ENCODE measurements at places on chromosomes 1 and 21.

DNA sequence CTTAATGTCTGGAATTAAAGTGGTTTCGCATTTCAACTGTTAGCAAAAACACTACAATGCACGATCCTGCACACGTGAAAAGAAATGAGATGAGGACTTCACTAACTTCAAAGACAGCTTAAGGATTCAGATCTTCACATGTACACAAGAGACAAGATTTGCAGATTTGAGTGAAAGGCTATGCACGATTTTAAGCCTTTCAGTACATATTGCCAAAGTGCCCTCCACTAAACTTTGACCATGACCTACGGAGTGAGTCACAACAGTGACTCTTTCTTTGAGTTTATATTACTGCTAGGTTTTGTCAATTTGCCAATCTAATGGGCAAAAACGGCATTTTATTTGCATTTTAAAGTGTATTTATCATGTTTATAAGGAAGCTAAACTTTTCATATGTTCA lies 41.2 kb upstream of the CR1L start:
- no peak for DNase-seq

DNA sequence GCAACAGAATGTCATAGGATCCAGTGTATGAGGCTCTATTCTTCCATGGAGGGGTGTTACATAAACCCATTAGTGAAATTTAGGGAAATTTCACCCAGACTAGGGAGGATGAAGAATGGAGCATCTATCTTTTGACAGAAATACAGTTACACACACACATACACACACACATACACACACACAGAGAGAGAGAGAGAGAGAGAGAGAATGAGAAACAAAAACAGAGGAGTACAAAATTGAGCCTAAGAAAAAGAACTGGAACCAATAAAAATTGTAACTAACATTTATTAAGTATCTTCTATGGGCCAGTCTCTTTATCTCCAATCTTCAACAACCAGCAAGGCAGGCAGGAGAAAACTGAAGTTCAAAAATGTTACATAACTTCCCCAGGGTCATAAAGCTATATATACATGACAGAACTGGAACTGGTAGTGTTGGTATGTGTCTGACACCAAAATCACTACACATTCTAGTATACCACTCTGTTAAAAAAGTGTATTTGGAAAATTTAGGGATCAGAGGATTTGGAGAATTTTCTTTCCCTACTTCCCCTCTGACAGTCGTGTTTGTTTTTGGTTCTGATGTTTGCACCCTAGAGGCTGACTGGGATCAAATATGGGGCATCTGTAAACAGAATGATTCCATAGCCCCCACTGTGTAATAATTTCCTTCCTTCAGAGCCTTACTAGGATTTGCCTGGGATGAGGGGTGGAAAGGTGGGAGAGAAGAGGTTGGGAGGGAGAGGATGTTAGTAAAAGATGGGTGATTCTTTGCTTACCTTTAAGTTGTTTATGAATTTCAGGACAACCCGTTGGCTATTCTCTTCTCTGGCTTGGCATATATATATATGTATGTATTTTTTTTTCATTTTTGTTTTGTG lies 1.0 kb upstream of the ZFYVE9 start:
- DNase-seq, result no peak

DNA sequence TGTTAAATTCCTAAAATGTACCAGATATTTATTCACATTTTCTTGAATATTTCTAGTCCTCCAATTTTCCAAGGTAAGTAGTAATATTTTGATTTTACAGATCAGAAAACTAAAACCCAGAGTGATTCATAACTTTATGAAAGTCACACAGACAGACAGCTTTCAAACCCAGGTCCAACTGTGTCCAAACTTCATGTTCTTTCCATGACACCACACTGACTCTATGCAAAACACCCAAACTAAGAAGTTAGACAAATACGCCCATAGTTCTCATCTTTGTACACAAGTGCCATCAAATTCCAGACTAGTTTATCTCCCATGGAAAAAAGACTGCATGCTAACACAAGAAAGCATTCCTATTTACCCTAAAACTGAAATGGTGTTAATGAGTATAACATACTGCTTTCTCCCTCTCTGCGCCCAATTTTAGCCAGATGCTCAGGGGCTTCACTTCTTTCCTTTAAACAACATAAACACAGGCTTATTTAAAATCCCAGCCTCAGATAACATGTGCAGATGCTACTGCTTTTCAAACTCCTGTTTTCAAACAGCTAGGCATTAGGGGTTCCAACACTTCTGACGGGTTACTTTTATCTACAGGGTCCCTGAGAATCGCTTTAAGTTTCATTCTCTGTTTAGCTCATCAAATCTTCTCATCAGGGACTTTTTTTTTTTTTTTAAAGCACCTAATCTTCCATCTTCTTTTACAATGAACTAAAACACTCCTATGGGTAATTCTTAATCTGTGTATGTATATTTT lies 44.6 kb downstream of the WASF2 start:
- no peak for DNase-seq

- no peak for DNase-seq
Measured at GRCh38 chr1:226002667-226003501, 3.7 kb upstream of the SDE2 start.

DNA sequence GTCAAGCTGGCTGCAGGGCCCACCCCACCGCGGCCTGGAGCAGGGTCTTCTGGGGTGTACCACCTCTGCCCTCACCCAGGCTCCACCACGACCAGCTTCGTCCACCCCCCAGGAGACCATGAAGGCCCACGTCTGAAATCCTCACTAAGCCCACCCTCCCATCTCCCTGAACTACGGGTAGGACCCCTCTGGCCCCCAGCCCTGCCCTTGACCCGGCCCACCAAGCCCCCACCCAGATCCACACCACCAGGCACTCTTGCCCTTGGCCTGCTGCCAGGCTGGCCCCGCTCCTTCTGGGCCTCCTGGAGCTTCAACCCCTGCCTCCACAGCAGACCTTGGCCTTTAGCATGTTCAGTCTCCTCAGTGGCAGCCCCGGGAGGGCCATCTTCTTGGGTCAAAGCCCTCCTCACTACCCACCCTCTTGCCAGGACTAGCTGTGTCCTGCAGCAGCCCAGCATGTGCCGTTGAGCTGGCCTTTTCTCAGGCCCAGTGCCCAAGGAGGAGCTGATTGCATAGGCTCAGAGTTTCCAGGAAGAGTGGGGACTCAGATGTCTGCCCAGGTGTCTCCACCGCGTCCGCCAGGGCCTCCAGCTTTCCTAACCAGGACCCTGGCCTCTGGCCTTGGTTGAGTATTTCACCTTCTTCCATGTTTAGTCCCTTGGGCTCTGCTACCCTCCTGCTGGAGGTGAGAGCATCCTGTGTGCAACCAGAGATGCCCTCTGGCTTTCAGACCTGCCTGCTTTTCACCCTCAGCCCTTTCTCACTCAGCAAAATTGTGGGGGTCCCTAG lies 17.7 kb upstream of the SAMD11 start:
- DNase-seq, result no peak

DNA sequence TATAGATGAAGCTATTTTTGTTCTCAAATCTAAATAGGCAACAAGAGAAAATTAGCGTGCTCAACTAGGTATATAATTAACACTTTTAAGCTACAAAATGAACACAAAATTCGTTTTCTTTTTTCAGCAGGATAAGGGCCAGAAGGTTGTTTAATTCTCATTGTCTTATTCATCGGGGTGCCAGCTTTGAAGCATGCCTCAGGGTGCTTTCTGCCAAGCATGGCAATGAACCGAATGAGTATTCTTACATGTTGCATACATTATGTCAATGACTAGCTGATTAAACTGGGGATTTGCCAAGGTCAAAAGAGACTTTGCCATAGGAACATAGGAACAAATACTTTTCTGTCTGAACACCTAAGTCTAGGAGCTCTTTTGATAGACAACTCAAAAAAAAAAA lies 102.0 kb upstream of the MAP1LC3C start:
- DNase-seq, result no peak

DNA sequence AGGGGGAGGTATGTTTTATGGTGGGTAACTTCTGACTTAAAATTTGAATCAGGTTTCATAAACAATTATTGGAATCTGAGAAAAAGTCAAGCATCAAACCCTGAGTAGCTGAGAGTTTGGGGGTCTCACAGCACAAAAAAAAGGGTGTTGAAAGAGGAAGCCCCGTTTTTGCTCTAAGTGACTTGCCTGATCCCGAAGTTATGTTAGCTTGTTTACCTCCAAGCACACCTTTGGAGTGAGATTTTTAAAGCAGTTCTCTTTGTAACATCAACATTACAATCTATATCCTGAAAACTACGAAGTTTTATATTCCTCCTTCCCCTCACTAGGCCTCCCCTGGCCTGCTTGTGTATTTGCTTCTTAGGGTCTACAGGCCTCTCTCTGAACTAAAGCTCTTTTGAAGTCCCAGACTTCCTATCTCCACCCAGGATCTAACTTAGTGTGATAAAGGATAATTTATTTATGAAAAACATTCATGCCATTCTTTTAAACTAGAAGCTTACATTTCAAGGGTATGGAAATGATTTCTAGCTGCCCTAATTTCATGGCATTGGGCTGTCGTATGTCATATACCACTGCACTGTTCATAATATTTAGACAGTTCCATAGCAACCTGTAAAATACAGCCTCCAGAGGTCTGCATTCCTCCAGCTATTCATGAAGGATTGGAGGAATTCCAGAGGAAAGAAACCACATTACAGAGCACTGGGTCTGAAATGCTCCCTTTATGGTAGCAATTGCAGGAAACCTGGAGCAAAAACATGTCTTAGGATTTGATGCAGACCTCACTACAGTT lies 36.1 kb upstream of the RGS1 start:
- DNase-seq, result peak; percentile 91

DNA sequence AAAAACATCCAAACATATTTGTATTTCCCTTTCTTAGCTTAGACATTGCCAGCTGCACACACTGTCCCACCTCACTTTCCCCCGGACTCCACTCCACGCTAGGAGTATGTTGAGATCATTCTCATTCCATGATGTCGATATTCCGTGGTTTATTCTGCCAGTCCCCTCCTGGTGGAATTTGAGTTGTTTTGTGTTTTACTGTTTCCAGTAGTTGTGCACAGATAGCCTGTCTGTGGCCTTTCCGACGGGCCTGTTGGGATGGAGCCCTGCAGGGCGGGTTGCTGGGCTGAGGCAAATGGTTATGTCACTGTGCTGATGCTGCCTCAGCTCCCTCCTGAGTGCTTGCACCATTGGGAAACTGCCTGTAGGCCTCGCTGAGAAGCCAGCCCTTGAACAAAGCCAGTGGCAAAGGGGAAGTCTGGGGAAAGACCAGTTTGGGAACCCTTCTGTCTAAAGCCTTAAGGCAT lies 12.8 kb downstream of the TRAPPC10 start:
- DNase-seq, result no peak

GRCh38 chr1:150066838-150067183 lies 765 bp upstream of the VPS45 start:
- peak; percentile 36 for DNase-seq

DNA sequence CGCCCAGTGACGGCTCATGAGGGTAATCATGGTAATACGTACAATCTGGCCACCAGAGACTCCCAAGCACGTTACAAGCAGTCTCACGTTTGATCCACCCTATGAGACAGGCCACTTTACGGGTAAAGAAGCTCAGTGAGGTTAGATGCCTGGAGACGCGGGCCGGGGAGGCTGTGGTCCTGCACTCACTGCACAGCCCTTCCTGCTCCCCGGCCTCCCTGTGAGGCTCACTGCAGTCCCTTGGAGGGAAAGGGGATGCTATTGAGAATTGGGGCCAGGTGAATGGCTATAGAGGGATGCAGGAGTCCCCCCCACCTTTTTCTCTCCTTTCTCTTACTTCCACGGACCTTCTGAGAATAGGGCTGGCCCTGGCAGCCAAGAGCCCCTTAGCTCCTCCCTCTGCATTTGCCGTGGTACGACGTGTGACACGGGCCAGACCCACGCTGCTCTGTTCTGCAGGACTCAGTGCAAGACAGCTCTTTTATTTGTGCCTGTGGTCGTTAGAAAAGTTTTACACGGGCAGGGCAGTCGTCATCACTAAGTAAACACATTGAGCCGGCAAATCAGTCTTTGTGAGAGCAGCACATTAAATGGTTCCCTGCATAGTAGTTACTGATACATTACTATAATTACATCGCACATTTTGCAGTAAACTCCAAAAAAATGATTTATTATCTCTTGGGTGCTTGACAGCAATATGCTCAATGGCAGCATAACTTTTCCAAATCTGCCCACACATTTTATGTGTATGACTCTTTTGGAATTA lies 18.8 kb downstream of the KIF26B start:
- DNase-seq, result no peak

DNA sequence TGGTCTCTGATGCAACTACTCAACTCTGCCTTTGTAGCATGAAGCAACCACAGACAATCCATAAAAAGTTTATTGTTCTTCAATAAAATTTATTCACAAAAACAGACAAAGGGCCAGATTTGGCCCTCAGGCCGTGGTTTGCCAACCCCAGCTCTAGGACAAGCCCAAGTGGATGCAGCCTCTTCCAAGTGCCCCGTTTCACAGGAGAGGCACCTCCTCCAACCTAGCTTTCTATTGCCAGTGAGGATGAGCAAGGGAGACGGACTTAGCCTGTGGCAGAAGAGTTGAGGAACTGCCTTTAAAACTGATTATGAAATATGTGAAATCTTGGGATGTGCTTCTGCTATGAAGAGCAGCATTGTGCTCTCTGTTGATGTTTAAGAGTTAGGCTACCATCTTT lies 105.4 kb downstream of the PSMG1 start:
- no peak for DNase-seq

GRCh38 chr1:55284856-55285255 lies 69.7 kb upstream of the USP24 start:
- no peak for DNase-seq

- no peak for DNase-seq
Measured at GRCh38 chr21:42202321-42202720, 16.6 kb upstream of the ABCG1 start.

GRCh38 chr1:10851024-10852013 lies 54.9 kb upstream of the CASZ1 start:
- no peak for DNase-seq

- no peak for DNase-seq
Measured at GRCh38 chr1:21568006-21568746, 59.0 kb downstream of the ALPL start.

GRCh38 chr1:22249928-22250680 lies 107.2 kb upstream of the WNT4 start:
- DNase-seq, result no peak

DNA sequence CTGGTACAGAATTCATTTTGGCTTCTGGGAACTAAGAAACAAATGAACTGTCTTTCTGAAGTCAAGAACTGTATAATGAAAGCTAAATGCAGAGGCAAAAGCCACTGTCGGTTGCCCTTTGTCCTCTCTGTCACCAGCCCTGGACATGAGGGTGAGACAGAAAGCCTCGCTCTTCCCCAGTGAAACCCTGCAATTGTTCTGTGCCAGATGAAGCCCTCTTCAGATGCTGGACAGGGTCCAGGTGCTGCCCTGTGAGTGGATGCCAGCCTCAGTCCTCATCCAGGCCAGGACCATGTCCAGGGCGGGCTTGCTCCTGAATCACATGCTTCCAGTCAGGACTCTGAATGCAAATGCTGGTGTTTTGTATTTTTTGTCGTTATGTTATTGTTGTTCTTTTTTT lies 138.7 kb downstream of the RUNX1 start:
- DNase-seq, result no peak

- DNase-seq, result no peak
Measured at GRCh38 chr1:182242641-182243040, 148.9 kb downstream of the GLUL start.

- DNase-seq, result no peak
Measured at GRCh38 chr1:45403298-45403697, 63.1 kb upstream of the MUTYH start.
